ENCODE measurements at places on chromosomes 5 and 9.
A peak's percentile ranks its signal among the peaks of the same experiment; 100 is the strongest.

GRCh38 chr9:108456903-108457302 is 398.9 kb downstream of the ACTL7B start:
- no peak for DNase-seq

GRCh38 chr9:76219560-76220151 is 174.6 kb downstream of the RFK start:
- no peak for DNase-seq

DNA sequence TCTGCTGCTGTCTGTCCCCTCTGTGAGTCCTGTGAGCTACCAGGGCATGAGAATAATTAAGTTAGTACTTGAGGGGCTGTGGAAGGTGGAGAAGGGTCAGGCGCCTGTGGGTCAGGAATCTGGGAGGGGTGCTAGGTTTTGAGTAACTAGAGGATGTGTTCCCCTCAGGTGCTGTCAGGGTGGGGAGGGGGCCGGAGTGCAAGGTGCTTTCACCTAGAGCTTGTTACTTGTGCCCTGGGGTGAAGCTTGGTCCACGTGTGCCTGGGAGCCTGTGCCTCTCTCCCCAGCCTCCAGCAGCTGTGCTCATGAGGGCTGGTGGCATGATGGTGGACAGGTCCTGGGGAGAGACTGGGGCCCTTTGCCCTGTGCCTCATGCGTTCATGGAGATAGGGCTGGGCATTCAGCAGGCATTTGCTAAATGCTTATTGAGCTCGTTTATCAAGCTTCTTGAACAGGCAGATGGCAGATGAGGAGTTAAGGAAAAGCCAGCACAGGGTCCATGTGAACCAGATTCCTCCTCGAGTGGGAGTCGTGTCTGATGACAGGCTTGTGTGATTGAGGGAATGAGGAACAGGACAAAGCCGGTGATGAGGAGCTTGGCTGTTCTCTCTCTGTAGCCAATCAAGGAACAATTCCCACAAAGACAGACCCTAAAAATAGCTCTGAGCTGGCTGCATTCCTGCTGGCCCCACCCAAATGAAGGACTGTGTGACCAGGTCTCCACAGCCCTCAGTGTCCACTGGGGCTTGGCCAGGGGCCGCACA is 40.9 kb downstream of the CACNA1B start:
- no peak for DNase-seq

DNA sequence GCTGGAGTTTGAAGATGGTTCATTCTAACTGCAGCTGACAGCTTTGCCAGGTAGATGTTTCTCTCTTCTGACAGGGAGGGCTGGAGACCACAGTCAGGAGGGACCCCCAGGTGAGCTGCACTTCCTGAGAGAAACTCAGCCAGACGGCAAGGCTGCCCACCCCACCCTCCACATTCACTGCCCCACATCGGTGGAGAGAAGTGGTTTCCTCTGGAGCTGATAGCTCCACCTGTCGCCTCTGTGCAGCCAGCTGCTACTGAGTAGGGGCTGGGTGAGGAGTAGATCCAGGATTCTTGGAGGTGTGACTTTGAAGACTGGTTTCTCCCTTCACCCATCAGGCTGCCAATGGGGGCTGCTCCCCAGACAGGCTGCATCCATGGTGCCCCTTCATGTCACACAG is 175.0 kb downstream of the CARTPT start:
- no peak for DNase-seq

DNA sequence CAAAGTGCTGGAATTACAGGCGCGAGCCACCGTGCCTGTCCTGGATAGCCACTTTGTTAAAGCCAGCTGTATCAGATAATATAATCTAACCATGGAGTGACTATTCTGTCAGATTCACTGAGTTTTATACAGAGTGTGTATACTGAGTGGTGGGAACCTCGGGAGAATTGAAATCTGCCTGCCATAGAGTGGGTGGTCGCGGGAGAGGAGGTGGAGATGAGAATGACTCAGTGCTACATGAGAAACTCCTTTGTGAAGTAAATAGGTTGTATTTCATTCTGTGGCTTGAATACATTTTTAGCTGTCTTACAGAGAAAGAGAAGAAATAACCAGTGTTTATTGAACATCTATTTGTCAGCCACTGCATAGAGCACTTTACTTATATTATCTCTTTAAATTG is 26.4 kb downstream of the ATP6V0E1 start:
- DNase-seq, result no peak

DNA sequence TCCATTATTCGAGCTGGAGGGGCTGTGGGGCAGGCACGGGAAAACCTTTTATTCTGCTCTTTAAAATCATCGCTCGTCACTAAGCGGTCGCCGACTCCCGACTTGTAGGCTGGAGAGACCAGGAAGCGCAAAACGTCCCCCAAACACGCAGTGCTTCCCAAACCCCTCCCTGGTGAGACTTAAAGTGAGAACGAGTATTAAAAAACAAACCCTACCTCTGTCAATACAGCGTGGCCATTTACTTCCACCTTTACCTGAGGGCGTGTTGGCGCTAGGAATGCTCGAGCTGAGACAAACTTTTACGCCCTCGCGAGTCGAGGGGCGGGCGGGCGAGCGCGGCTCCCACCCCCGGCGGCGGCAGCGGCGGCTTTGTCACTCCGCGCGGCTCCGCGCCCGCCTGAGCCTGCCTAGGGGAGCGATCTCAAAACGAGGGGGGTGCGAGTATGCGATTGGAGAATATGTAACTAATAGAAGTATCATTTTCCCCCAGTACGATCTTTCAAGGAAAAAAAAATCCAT is at the start of gene NR2F1-AS1:
TSS of gene NR2F1-AS1 (minus strand) at position 293 of the 519 bp plus-strand sequence.
- DNase-seq, result no peak

GRCh38 chr9:71774920-71775319 is 6.6 kb upstream of the CEMIP2 start:
- no peak for DNase-seq

GRCh38 chr5:160445751-160446150 is 24.1 kb downstream of the PTTG1 start:
- no peak for DNase-seq

GRCh38 chr5:95069021-95069420 is 215.9 kb downstream of the MCTP1 start:
- no peak for DNase-seq

GRCh38 chr5:98106116-98107031 is 667.1 kb upstream of the RGMB start:
- no peak for DNase-seq

DNA sequence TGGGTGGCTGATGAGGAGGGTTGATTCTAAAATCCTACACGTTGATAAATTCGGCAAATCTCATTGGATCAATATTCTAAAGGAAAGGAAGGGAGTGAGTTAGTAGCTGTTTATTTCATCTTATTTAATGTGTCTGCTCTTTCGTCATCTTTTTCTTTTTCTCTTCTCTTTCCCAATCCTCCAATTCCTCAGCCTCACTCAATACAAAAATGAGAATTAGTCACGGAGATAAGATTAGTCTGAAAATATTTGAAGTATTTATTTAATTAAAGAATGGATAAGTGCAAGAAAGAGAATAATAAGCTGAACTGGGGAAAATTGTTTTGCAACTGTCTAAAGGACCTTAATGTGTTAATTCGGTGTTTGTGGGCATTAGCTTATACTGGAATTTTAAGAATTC is 1095.1 kb downstream of the DTWD2 start:
- no peak for DNase-seq

- DNase-seq, result no peak
Observed at GRCh38 chr5:141705469-141705868, 23.4 kb upstream of the ARAP3 start.

- DNase-seq, result peak; percentile 23
Observed at GRCh38 chr5:141343242-141343952, at the start of gene PCDHGA3. PCDHGA3 (plus strand) TSS chr5:141343829; CDS start chr5:141344034, 205 bp downstream.

- DNase-seq, result peak; percentile 26
Observed at GRCh38 chr5:65100911-65101631, 332.3 kb downstream of the CWC27 start.

DNA sequence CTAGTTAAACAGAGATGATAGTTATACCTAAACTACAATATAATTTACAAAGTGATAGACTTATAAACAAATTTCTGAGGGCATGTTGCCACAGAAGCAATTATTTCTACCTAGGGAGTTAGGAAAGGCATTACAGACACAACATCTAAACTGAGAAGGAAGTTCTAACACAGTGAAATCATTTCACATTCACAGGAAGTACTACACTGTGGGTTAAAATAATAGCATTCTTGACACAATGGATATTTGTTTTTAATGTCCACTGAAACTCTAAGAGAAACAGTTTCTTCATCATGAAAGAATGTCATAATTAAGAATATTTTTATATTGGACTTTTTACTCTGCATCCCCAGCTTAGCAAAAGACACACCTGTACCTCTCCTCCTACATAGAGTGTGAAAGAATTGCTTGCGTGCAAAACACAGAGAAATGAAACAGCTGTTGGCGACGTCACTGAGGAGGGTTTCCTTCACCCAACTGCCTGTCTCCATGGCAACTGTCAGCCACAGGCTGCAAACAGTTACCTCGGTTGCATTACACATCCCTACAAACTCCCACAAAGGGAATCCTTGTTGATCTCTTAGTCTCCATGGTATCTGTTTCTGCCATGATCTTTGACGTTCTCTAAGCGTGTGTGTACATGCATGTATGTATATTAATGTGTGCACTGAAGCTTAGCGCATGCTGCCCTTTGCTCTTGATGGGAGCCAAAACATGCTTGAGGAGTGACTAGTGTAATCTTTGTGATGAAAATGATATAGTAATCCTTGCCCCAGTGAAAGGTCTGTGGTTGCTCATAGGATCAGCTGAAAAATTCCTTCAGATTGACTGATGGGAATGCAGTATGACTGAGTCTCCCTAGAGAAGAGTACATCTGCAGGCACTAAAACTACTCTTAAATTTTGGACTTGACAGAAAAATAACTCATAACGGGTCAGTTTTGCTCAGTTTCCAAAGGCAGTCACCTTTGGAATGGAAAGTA is 168.5 kb downstream of the ACTL7B start:
- no peak for DNase-seq

GRCh38 chr9:87334366-87334765 is 163.3 kb upstream of the DAPK1 start:
- DNase-seq, result no peak

GRCh38 chr9:113701774-113702755 is 174.0 kb upstream of the ZNF618 start:
- DNase-seq, result no peak

DNA sequence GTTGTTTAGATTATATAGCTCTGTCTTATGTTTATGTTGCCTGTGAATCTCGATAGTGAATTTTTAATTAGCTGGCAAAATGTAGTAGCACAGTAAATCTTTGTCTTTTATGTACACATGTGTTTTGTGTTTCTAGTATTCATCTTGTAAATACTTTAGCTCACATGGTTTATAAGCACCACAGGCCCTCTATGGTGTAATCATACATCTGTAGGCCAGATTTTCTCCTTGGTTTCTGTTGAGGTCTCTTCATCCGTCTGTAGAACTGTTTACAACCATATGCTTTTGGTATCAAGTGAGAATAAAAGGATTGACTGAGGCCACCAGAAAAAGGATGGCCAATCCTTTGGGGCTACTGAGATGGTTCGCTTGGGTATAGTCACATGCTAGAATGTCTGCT is 45.0 kb downstream of the PRR16 start:
- no peak for DNase-seq

GRCh38 chr9:27421577-27421976 is 102.5 kb upstream of the IFNK start:
- DNase-seq, result no peak

DNA sequence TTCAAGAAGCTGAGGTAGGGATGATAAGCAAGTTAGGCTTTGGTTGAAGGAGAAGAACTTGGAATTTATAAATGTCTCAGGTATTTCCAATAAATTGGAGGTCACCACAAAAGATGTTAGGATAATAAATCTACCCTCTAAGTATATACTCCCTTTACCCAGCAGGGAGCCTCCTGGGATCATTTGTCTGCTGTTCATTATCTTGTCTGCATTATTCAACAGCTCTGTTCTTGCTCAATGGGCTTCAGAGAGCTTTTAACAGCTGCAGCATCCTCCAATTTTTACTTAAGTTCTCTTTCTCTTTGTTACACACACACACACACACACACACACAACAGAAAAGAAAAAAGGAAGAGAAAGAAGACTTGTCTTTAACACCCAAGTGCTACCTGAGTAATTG is 51.7 kb upstream of the VPS13A start:
- DNase-seq, result no peak

DNA sequence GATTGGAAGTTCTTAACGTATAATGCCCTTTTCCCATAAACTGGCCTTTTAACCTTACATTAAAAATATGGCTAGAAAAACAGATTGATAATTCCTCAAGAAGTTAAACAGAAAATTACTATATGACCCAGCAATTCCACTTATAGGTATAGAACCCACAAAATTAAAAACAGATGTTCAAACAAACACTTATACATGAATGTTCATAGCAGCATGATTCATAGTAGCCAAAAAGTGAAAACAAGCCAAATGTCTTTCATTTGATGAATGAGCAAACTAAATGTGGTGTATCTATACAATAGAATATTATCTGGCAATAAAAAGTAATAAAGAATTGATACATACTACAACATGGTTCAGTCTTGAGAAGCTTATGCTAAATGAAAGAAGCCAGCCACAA is 35.5 kb downstream of the POU5F2 start:
- DNase-seq, result no peak

DNA sequence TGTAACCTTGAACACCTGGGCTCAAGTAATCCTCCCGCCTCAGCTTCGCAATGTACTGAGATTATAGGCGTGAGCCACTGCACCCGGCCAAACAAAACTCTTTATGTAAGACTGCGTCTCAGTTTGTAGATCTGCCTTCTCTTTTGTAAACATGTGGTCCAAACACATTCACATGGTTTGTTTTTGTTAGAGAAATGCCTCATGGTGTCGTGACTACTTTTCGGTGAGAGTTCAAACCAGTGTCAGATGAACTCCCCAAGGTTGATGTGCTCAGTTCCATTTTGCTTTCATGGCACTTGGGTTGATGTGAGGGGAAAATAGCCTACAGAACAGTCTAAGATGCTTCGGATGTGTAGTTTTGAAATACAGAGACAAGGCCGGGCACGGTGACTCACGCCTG is 231.6 kb downstream of the GOLPH3 start:
- no peak for DNase-seq

DNA sequence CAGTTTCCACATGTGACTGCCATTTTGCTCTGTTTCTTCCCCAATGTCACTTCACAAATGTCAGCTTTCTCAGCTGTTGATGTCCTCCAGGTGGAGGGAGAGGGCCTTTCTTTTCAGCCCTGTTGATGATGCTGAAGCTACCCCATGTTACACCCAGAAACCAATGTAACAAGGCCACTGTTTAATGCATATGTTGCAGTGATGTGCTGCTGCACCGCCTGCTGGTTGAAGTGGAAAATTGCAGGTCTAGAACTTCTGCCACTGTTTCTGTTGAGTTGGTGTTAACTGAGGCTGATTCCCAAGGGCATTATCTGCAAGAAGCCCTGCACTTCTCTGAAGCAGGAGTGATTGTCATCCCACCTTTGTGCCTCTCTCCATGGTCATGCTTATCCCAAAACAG is 428.4 kb downstream of the KDM4C start:
- DNase-seq, result peak; percentile 7

GRCh38 chr9:37382982-37383357 is 39.5 kb upstream of the GRHPR start:
- DNase-seq, result no peak

DNA sequence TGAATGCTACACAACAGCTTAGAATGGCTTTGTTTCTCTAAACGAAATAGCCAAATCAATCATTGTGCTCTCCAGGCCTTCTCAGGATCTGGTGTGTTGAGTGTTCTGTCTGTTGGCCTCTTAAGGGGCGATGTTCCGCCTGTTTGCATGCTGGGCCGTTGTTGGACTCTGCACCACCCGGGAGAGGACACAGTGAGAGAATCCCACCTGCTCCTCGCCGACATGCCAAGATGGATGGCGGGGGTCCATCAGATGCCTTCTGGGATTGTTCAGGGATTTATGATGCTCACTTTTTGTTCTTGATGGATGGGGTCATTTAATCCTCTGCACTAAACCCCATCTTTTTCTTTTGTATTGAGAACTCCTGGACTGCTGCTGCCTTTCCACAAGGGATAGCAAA is 159.9 kb downstream of the NTRK2 start:
- no peak for DNase-seq

Data from CD4-positive, alpha-beta T cell treated with Interleukin-21 for 1 hour (primary cell).